ENCODE measurements at places on chromosomes 1 and 21.
A peak's percentile ranks its signal among the peaks of the same experiment; 100 is the strongest.

- DNase-seq: no peak
Observed at GRCh38 chr1:45630429-45630828, 6.6 kb upstream of the CCDC17 start.

DNA sequence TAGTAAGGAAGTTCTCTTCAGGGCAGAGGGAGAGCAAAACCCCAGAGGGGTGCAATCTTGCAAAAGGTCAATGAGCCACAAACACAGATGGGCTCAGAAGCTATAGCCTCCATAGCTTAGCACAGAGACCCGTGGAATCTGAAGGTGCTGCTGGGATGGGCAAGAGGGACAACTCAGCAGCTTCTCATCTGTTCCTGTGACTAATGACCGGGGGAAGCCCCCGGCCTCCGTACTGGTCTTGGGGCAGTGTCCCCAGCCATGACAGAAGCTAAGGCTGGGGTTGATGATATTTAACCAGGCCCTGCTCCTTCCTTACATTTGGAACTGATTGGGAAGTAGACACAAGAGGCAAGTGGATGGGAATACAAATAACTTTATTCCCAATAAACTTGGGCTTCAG is 19.1 kb downstream of the EXOC8 start:
- DNase-seq: peak; percentile 22

DNA sequence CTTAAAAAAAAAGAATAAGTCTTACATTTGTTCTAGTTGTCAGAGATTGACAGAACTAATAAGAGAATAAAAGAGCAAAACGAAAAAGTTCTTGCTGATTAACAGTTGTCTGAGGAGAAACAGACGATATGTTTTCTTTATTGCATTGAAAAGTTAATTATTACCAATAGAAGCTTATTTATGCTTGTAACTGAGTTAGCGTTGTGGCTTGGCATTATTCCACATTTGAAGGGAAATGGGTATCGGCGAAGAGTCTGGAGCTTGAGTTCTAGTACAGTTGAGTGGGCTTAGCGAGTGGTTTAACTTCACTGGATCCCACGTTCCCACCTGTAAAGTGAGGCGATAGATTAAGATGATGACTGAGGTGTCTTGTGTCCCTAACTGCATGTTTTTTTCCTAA is 109.0 kb downstream of the SDCCAG8 start:
- DNase-seq: no peak

GRCh38 chr1:164495905-164496304 is 63.1 kb upstream of the PBX1 start:
- no peak for DNase-seq

- DNase-seq: no peak
Observed at GRCh38 chr1:153856763-153857162, 66.0 kb downstream of the GATAD2B start.

- no peak for DNase-seq
Observed at GRCh38 chr21:29416268-29416667, 117.5 kb downstream of the BACH1 start.

GRCh38 chr1:221074332-221074731 is 195.1 kb downstream of the HLX start:
- DNase-seq: no peak

GRCh38 chr21:28393279-28393678 is 599.4 kb downstream of the LTN1 start:
- no peak for DNase-seq

DNA sequence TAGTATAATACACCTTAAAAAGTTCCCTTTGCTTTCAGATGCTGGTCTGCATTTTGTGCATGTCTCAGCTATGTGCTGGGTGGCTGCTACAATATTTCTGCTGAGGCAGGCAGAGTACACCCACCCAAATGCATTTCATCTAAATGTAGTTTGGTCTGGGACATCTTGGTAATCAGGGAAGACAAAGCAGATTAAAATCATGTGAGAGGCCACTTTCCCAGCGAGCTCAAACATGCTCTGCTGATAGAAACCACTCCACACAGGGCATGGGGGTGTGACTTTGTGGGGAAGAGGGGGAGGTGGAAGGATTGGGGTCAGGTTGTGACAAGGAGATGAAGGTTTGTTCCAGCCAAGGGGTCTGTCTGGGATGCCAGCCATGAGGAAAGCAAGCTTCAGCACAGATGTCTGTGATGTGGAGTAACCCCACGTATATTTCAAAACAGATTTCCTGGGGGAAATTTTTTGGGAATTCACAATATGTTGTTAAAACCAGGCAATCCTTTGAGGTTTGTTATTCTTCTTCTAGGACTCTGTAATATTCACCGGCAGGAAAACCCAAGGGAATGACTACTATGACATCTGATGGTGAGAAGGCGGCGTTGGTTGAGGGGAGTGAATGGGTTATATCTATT is 255.1 kb upstream of the FGGY start:
- no peak for DNase-seq

DNA sequence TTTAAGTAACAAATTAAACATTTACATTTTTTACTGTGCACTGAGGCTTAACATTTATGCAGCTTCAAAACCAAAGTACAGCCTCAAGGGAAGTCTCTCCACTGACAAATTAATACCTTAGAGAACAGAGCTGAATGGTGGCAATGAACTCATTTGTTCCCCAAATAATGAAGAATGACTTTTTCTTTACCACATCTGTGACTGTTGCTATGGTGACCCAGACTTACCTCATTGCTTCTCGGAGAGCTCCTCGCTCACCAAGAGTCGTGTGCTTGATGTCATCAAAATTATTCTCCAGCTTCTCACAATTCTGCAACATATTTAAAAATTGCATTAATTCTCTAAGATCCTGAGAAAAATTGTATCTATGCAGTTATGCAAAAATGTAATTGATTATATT is 92.9 kb downstream of the DPYD start:
- no peak for DNase-seq

DNA sequence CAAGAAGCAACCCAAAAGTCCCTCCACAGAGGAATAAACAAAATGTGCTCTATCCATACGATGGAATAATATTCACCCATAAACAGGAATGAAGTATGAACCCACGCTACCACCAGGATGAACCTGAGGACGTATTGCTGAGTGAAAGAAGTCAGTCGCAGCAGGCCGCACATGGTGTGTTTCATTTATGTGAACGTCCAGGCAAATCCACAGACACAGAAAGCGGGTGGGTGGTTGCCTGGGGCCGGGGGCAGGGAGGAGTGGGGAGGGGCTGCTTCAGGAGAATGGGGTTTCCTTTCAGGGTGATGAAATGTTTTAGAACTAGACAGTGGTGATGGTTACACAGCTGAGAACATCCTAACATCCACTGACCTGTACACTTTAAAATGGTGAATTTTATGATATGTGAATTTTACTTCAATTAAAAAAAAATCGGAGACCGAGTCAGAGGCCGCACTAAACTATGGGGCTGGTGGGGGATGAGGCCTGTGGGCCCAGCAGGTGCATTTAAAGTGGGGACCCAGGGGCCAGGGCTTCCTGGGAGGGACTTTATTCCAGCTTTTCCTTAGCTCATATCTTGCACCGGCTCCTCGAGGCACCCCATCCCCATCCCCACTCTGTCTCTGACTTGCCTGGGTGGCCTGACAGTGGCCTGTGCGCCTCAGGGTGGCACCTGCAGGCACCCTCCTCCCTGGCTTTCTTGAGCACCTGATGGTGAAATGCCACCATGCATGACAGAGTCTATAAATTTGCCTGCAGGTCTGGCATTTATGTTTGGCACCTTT is 392.6 kb upstream of the VAMP3 start:
- DNase-seq: peak; percentile 48

- DNase-seq: no peak
Observed at GRCh38 chr21:42384156-42384945, 11.5 kb downstream of the TMPRSS3 start.

GRCh38 chr1:232599178-232600041 is 30.5 kb downstream of the SIPA1L2 start:
- DNase-seq: no peak

DNA sequence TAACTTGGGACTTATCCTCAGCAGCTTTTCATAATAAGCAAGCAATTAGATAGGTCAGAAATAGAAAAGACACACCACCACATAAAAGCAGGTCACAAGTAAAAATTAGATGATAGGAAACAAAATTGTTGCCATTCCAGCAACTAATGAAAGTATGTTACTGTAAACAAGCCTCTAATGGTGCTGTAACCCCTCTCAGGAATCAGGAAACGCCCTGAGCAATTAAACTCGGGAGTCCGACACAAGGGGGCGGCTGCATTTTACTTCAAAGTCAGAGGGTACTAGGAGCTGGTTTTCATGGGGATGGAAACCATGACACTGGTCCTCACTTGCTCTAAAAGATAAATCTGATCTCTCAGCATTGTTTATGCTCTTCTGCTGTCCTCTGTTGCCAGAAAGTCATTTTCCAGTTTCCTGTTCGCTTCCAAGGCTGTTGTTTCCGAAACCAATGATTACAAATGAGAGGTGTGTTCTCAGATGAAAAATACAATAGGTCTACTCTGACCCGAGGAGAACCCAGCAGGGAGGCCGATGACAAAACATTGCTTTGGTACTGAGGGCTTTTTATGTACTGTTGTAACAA is 93.4 kb downstream of the TGFBR3 start:
- no peak for DNase-seq

DNA sequence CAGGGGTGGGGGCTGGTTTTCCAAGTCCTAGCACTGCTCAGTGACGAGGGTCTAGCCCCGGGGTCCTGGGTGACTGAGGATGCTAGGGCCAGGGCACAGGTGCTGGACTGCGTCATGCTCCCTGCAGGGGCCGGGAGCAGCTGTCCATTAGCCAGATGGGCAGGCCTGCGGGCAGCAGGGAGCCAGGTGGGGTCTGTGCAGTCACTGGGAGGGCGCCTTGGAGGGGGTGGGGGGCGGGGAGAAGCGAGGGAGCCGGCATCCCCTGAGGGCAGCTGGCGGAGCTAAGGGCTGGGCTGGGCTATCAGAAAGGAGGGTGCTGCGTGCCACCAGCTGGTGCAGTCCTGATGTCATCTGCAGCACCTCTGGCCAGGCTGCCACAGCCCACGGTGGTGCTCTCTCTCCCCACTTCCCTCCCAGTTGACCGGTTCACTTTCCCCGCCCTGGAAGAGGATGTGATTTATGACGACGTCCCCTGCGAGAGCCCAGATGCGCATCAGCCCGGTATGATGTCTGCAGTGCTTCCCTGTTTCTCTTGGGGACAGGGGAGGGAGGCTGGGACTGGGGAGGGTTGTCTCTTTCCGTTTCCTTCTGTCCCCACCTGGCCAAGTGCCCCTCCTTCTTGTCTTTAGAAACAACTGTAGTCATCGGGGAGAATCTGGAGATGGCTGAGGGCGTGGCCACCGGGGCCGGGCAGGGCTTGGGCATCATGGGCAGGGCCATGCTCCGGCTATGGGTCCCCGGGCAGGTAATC is 63.8 kb downstream of the ARHGEF10L start:
- no peak for DNase-seq
